ENCODE measurements at places on chromosomes 3 and 15.

DNA sequence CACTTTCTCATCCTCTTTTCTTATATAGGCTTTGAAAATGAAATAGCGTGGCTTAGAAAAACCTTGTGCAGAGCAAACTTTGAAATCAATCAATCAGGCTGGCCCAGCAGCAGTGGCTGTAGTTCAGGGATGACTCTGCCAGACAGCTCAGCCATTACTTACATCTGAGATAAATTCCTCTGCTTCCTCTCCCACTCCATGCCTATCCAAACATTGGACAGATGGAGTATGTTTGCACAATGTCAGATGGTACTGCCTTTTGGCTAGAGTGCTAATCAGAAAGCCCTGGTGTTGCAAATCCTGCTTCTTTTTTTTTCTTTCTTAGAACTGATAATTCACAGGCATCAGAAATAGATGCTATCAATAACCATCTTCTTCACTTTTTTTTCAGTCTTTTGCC lies 1065.1 kb downstream of the AGBL1 start:
- no peak for DNase-seq

DNA sequence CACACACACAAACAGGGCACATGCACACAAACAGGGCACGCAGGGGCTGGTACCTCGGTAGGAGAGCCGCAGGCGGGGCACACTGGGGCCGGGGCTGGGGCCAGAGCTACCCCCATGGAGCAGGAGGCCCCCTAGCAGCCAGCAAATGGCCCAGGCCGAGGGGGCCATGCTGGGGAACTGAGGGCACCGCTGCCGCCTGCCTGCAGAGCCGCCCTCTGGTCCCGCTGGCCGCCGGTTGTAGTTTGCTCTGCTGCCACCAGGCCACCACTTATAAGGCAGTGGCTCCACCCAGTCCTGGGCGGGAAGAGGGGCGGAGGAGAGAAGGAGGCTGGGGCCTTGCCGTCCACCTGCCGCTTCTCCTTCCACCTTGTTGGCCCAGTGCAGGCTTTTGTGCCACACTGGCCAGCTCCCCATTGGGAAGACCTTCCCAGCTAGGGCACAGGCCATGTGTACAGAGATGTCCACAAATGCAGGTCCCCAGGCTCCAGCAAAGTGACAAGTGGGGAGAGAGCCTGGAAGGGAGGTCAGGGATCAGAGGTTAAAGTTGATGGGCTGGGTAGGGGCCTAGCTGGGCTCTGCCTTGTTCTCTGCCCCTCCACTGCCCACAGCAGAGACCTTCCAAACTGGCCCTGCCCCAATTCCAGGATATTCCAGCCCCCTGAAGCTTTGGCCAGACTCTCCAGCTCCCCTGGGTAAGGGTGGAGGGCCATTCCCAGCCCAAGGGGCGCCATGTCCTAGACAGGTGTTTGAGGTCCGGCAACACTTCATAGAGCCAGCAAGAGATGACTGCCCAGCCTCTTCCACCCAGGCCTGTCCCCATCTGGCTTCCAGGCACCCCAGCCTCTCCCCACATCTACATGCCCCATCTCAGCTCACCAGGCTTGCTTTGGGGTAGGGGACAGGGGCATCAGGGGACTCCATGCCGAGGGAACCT lies at the start of gene SEMA3G:
SEMA3G (minus strand) TSS at position 244 of the 934 bp plus-strand sequence; CDS start at position 168, 76 bp downstream.
- peak; percentile 83 for DNase-seq

DNA sequence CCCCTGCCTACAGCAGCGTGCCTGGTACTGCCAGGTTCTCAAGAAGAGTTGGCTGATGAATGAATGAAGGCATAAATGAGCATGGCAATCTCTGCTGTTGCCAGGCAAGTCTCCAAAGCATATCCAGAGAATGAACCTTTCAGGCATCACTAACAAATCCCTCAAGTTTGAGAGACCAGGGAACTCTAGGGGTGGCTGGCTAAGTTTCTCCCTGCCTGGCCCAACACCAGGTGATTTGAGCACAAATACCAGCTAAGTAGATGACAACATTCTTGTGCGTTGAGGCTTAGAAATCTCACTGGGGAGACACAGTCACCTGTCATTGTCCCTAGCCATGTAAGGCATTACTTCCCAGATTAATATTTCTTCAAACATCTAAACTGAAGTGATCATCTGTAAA lies 81.4 kb upstream of the PTX3 start:
- no peak for DNase-seq

- DNase-seq, result no peak
Measured at GRCh38 chr15:71192816-71193215, 77.5 kb downstream of the THSD4 start.

GRCh38 chr3:112736386-112736785 lies 95.4 kb upstream of the CCDC80 start:
- no peak for DNase-seq

DNA sequence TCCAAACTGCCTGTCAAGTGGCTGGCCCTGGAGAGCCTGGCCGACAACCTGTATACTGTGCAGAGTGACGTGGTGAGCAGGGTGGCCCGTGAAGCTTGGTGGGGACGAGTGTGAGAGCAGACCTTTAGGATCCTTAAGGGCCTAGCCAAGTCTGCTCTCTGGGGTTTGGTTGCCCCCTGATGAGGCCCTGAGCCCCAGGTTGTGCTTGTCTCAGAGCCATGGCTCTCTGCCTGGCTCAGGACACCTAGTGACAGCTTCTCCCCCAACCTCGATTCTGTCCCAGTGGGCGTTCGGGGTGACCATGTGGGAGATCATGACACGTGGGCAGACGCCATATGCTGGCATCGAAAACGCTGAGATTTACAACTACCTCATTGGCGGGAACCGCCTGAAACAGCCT lies 14.4 kb downstream of the TYRO3 start:
- DNase-seq, result no peak

- DNase-seq, result no peak
Measured at GRCh38 chr3:103127737-103128136, 692.9 kb downstream of the ZPLD1 start.

- no peak for DNase-seq
Measured at GRCh38 chr15:82807920-82808633, 1.4 kb upstream of the WHAMM start.

DNA sequence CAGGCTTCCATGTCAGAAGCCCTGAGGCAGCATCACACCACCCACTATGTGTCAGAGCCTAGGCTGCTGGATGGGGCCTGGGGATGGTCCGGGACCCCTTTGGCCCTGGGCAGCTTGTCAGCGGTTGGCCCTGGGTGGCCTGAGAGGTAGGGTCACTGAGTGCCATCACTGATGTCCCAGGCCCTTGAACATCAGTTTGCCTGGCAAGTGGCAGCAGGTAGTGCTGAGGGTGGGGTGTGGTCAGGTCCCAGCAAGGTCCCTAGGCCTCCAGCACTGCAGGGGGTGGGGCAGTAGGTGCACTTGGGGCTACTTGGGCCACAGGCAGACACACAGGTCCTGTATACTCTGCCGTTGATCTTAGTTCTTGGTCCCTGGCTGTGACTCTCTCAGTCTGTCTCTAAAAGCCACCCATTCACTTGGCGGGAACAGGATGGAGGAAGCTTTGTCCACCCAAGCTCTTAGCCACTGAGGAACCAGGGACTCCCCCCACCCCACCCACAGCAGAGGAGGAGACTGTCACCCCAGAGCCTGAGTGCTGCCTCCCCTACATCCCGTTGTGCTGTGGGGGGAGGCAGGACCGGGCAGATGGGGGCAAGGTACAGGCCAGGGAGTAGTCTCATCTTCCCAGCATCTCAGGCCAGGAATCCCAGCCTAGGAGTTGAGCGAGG lies 5.8 kb downstream of the GNAI2 start:
- no peak for DNase-seq

- DNase-seq, result no peak
Measured at GRCh38 chr3:94121161-94121560, 58.3 kb downstream of the NSUN3 start.

DNA sequence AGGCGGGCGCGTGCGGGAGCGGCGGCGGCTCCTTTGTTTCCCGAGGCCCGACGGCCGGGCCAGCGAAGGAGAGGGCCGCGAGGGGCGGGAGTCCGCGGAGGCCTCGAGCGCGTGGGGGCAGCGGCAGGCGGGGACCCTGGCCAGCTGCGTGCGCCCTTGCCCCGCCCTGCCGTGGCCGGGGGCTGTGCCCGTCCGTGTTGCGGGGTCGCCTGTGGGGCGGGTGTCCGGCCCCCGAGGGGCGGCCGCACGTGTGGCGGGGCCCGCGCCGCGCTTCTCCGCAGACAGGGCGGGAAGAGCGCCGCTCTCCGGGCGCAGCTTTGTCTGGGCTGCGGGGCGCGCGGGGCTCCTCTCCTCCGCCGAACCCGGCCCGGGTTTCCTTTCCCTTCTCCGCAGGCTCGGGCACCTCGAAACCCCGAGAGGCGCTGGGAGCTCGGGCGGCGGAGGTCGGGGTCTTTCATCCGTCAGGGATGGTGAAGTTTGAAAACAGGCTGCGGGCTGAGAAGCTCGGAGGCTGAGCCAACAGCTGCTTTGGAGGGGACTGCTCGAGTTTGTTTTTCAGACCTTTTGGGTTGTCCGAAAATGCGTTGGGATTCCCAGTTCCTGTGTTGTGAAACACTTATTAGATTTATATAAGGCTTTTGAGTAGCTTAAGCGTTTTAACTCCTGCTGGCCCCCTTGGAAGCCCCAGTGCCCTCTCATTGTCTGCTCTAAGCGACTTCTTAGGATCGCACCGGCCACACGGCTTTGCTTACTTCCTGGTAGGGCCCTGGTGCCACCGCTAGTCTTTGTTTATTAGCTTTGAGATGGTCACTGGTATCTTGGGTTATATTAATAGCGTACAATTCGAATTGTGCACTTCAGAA lies 817 bp downstream of the USP3 start:
- DNase-seq, result no peak

- DNase-seq, result no peak
Measured at GRCh38 chr15:77350792-77351191, 69.1 kb downstream of the PEAK1 start.
